Adipocyte (in vitro differentiated cells): ENCODE measurements at places on chromosomes 5 and 9.

GRCh38 chr5:143596824-143597223, 193.3 kb upstream of the NR3C1 start:
- no peak for DNase-seq

DNA sequence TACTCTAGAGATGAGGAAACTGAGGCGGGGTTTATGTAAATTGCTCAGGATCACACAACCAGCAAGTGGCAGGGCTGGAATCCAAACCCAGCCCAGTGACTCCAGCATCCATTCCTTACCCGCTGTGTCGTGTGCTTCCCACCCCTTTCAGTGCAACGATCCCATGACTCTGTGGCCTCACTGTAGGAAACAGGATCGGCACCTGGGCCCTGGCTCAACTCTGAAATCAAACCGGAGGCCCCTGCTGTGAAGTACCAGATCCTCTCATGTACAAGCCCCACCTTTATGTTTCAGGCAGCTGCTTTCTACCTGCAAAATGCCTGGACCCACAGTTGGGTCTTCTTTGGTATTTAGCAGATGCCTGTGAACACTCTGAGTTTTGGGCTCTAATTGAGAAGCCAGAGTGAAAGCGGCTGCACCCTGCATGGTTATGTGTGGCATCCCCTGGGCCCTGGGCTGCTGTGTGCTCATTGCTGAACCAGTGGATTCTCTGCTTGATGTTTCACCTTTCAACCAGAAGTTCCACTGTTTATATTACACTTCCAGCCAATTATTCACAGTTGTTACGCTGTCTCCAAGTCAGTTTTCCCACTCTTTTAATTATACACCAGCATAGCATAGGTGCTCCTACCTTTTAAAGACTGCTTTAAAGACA, 36.7 kb downstream of the ABLIM3 start:
- no peak for DNase-seq

DNA sequence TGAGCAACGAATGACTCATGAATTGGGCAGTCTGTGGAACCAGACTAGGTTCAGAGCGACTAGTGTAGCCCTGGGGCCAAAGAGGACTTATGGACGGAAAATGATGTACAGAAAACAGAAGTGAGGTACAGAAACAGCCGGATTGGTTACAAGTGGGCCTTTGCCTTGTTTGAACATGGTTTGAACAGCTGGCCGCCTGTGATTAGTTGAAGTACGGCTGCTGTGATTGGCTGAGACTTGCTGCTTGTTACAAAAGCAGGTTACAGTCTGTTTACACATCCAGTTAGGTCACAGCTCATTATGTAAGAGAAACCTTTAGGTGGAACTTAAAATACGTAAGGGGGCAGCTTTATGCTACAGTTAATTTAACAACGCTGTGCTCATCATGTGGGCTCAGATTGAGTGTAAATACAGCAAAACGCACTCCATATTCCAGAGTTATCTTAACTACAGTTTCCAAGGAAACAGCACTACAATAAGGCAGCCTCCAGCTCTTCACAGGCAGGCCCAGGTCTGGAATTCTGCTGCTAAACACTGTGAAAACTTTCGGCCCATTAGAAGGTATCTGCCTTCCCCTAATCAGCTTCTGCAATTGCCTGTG, 6.5 kb downstream of the AMACR start:
- DNase-seq, result no peak

GRCh38 chr5:151434570-151435237, 12.7 kb upstream of the SLC36A1 start:
- DNase-seq, result no peak

GRCh38 chr5:158162479-158163034, 303.6 kb upstream of the CLINT1 start:
- no peak for DNase-seq

DNA sequence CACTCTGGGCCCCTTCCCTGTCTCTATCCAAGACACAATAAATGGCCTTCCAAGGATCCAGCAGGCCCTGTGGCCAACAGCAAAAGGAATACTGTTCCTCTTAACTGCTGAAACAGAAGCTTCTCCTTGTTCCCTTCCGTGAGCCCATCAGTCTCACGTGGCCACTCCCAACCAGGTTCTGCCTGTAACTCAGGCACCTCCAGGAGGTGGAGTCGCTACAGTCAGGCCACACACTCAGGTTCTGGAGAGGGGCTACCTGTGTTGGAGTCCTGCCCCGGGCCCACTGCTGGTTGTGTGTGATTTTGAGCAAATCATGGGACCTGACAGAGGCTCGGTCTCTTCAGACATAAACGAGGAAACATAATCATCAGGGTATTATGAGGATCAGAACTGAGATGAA, 10.3 kb downstream of the FAT2 start:
- DNase-seq, result no peak

GRCh38 chr9:37983381-37984067, 79.6 kb upstream of the SLC25A51 start:
- no peak for DNase-seq

DNA sequence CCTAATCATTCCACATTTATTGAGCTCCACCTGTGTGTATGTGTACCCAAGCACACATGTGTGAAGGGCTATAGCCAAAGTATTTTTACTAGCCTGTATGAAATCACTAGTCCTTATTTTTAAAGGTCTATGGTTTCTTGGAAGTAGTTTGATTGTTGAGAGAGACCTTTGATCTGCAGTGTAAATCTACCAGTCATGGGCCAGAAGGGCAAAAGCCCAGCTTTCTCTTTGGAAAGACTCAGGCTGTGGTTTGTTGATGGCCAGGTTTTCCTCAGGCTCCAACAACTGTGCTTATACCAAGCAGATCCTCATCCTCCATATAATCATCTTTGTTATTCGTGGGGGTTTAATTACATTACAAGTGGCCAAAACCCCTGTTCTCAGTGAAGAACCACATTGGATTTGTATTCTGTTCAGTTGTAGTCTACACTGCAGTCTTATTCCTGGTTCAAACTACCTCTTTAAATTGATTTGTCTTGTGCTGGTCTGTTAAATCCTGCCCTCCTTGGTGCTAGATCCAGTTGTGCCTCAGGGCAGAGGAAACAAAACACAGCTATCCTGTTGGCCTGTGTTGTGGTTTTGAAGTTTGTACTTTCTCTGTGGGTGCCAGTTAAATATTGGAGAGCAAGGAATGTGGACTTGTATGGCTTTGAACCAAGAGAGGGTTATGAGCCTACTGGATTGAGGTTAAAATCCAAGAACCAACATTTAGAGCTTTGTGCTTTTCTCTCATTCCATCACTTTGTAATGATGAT, 13.3 kb downstream of the CDC26 start:
- peak; percentile 15 for DNase-seq

DNA sequence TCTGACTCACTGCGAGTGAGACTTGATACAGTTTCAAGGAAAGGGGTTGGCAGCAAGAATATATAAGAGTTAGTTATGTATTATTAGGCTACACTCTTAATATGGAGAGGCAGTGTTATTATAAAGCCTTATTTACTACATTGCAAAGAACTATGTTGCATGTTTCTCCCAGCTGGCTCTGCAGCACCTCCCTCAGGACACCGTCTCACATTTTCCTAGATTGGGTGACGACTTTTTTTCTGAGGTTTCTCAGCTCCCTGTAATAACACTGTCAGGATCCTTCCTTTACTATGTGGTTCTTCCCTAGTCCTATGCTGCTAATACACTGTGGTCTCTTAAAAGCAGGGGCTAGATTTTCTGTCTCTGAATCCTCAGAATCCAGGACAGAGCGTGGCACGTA, 153.7 kb downstream of the INSYN2B start:
- no peak for DNase-seq

DNA sequence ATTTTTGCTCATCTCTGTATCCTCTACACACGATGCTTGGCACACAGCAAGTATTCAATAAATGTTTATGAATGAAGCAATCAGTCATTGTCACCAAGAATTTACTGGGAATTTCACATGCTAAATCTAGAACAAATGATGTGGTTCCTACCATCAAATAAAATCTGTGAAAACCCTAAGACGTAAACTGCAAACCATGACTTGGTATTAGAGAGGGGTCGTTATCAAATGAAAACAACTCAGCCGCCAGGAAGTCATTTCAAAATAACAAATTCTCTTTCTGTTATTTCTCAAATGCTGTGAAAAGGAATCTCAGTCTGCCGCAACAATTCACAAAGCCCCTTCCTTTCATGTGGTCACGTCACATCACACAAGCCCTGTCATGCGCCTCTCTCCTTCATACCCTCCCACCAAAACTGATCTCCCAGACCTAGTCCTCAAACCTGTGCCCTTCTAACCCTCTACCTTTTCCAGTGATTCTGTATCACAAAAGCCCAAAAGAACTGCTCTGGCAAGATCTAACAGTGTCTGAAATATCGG, 173.6 kb downstream of the DEPDC1B start:
- no peak for DNase-seq

GRCh38 chr9:4090491-4090890, 209.4 kb downstream of the GLIS3 start:
- DNase-seq, result no peak

DNA sequence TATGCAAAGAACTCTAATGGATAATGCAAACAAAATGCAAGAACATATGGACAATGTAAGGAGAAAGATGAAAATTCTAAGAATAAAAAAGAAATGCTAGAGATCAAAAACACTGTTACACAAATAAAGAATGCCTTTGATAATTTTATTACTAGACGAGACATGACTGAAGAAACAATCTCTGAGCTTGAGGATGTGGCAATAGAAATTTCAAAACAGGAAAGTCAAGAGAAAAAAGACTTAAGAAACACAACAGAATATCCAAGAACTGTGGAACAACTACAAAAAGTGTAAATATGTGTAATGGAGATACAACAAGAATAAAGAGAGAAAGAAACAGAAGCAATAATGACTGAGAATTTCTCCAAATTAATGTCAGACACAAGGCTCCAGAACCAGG, 140.5 kb upstream of the ACOT12 start:
- DNase-seq, result peak; percentile 46

GRCh38 chr5:59999056-59999455, 105.5 kb upstream of the PDE4D start:
- DNase-seq, result peak; percentile 24

- no peak for DNase-seq
Observed at GRCh38 chr5:35773967-35774366, 82.7 kb upstream of the IL7R start.

- no peak for DNase-seq
Observed at GRCh38 chr5:73896097-73896496, 270.1 kb downstream of the ARHGEF28 start.

DNA sequence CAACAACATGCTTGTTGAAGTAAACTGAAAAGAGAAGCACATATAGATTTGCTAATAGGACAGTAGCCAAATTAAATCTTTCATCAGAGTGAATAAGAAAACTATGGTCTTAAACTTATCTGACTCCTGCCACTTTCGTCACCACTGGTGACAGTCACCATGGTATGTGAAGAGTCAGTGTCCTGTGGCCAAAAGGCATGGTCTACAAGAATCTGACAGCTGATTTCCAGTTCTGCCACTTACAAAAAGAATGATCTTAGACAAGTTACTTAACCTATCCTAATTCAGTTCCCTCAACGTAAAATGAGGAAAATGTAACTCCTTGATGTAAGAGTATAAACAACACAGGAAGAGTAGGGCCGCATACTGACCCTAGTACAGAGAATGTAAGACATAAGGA, 102.0 kb downstream of the LPAR1 start:
- DNase-seq, result no peak

- DNase-seq, result peak; percentile 16
Observed at GRCh38 chr9:13151489-13151888, 128.0 kb downstream of the MPDZ start.

- peak; percentile 29 for DNase-seq
Observed at GRCh38 chr5:163552536-163552935, 47.1 kb downstream of the MAT2B start.

- no peak for DNase-seq
Observed at GRCh38 chr9:135641745-135642144, 2.4 kb upstream of the GLT6D1 start.

- DNase-seq, result no peak
Observed at GRCh38 chr9:87614397-87614796, 111.5 kb upstream of the CTSL start.

- no peak for DNase-seq
Observed at GRCh38 chr5:25688156-25688555, 1043.4 kb upstream of the CDH10 start.

GRCh38 chr9:26516773-26517343, 375.7 kb downstream of the CAAP1 start:
- DNase-seq, result no peak

- DNase-seq, result no peak
Observed at GRCh38 chr5:115840873-115841272, 492 bp downstream of the ATG12 start.

GRCh38 chr9:109355564-109356297, 34.9 kb upstream of the EPB41L4B start:
- DNase-seq, result no peak

DNA sequence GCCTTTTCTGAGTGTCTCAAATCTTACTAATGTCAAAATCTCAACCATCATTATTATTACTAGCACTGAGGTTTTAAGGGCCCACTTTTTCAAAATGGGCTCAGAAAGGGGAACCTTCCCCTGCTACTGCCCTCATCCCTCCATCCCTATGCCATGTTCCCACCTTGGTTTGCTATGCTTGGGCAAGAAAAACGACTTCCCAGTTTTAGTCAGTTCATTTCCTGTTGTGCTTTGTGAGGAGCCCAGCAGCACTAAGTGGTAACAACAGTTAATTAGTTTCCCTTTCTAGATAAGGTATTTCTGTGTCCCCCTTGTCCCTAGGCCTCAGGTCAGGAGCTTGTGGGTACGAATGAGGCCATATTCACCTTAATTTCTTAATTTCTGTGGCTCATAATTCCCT, 595.2 kb downstream of the RAB3C start:
- DNase-seq, result no peak

GRCh38 chr9:13904311-13904710, 409.6 kb downstream of the NFIB start:
- no peak for DNase-seq

GRCh38 chr5:132737982-132738681, 786 bp upstream of the KIF3A start:
- DNase-seq, result no peak

DNA sequence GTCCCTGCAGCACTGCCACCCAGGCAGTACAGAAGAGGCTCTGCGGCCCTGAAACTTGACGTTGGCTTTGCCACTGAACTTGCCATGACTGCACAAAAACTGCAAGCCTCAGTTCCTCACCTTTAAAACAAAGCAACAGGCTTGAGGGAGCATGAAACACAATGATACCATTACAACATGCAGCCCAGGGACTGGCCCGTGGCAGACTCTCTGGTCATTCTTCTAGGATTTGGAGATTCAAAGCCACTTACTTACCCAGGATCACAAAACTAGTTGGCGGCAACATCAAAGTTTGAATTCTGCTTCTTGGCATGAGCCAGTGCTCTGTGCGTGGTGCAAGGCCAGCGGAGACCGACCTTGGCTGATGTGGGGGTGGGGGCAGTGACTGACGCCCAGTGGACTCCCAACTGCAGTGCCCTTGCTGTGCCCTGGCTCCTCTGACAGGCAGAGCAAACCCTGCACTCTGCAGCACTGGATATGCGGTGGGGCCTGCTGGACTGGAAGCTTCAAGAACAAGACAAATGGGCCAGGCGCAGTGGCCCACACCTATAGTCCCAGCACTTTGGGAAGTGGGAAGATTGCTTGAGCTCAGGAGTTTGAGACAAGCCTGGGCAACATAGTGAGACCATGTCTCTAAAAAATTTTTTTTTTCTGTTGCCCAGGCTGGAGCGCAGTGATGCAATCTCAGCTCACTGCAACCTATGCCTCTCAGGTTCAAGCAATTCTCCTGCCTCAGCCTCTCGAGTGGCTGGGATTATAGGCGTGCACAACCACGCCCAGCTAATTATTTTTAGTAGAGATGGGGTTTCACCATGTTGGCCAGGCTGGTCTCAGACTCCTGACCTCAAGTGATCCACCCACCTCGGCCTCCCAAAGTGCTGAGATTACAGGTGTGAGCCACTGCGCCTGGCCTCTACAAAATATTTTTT, 18.9 kb downstream of the SQSTM1 start:
- DNase-seq, result no peak
